ENCODE measurements at places on chromosomes 1 and 21.

DNA sequence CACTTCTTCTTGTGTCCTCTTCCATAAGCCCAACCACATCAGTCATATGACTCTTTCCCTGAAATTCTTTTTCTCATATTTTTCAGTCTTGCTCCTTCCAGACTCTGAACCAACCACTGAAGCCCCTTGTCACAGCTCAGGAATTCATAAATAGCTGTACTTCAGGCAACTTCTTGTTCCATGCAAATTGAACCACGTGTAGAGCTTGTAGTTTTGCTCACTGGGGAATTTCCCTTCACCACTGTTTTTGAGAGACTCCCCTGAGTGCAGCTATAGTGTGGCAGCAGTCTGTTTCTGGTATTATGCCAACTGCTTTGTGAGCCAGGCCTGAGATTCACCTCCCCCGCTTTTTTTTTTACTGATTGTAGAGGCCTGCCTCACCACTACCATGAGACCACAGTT is 150.3 kb upstream of the SPAG17 start:
- DNase-seq: no peak

DNA sequence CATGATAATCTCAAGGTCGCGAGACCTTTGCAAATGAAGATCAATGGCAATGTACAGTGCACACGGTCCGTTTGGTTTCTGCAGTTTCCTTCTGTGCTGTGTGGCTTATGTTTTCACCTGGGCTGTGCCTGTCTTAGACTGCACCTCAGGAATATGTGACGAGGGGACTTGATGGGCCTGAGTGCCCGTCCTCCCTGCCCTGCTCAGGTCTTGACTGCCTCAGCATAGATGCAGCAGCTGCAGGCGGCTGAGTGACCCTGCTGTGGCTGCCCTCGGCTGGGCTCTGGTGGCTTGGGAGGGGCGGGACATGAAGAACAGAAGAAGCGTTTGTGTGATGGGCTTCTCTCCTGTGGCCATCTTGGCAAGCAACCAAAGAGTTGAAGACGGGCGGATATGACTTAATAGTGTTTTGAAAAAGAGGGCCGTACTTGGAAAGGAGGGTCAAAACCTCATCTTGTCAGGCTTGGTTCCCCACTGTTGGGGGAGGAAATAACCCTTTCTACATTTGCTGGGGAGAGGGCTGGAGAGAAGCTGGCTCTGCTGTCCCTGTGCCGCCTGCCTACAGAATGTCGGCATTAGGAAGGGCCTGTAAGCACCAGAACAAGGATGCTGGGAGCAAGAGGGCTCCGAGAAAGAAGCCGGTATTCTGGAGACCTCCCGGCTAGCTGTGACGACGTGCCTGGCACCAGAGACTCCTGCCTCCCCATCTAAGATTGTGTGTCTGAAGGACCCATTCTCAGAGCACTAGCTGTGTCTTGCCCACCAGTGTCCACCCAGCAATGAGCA is 7.1 kb downstream of the MYBPHL start:
- DNase-seq: no peak

DNA sequence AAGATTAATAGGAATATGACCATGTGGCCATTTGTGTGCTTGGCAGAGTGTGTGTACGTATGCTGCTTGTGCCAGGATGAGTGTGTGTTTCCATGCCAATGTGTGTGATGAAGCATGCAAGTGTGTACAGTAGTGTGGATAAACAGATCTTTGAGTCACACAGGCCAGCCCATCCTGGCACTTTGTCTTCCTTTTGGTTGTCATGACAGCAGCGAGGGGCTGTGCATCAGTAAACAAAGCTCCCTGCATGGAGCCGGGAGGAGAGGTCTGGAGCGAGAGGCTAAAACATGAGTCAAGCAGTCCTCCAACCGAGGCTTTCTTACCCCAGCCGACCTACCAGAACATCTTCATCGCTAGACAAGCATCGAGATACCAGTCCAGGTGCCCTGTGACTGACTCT is 221.2 kb downstream of the CACNA1E start:
- DNase-seq: no peak

DNA sequence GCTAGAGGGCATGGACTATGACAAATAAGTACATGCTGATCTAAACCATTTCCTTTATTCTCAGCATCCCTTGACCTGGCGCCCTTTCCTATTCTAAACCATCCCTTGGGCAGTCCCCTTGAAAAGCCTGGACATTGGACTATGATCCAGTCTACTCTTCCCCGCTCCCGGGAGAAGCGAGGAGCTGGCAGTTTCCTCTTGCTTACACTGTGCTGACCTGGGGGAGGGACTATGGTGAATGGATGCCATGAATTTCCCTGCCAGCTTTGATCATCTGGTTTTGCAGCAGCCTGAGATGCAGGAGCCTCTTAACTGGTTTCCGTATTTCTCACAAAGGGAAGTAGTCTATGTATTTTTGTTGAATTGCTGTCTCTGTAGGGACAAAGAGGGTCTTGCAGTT is 121.7 kb downstream of the KIF26B start:
- no peak for DNase-seq

GRCh38 chr1:203178821-203179666 is 3.4 kb upstream of the MYBPH start:
- DNase-seq: no peak

DNA sequence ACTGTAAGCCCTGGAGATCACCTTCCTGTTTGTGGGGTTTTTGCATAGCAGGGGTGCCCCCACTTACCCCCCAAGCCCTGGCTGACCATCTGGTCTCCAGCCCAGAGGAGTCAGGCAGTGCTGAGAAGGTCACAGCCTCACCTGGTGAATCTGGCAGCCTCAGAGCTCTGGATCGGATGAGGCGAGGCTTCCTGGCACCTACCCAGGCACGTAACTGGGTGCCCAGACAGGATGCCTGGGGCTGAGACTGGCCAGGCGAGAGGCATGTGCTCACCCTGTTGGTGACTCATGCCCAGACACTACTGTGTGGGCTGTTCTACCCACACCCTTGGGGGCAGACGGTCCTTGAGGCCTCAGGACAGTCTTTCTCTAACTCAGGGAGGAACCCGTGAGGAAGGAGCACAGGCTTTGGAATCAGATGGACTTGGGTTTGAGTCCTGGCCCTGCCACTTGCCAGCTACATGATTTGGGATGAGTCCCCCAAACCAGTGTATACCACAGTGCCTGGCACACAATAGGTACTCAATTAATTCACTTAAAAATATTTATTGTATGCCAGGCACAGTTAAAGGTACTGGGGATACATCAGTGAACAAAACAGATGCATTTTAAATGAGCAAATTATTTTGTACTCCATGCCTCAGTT is 15.1 kb upstream of the PADI3 start:
- peak; percentile 14 for DNase-seq

- DNase-seq: no peak
Observed at GRCh38 chr21:36156815-36157670, at the start of gene DOP1B. Gene DOP1B, plus strand, starts transcription at chr21:36156824. Its CDS starts 7,910 bp downstream, at chr21:36164734.

DNA sequence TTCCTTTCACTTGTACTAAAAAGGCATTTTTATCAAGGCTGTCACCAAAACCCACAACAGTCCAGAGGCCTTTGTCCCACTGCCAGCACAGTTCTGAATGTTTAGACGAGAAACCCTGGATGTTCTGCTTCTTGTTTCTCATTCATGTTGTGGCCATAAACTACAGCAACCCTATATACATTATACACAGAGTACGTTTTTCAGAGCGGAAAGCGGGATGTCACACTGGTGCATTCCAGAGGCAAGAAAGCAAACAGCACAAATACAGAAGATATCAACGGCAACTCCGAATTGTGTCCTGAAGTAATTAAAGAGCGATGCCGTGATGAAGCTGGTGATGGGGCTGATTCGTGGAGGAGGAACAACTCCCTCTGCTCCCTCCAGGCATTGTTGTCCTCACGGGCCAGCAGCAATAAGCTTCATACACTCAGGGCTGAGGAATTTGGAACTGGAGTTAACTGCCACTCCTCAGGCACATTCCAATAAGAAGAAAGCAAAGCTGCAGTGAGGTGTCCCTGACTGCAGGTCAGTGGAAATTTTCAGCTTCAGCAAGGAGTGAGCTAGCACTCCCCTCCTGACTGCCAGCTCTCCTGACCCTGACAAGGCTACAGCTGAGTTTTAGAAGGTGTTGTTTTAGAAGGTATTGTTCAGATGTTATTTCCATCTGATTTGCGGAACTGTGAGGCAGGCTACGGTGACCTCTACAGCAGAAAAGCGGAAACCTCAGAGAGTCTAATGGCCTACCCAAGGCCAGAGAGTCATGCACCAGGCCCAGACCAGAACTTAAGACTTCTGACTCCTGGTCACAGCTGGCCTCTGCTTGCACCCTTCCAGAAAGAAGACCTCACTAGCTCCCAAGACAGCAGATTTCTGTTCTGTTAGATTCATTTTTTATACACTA is 149.0 kb downstream of the TGFBR3 start:
- no peak for DNase-seq

- no peak for DNase-seq
Observed at GRCh38 chr21:40976198-40977109, 129.5 kb upstream of the DSCAM start.

DNA sequence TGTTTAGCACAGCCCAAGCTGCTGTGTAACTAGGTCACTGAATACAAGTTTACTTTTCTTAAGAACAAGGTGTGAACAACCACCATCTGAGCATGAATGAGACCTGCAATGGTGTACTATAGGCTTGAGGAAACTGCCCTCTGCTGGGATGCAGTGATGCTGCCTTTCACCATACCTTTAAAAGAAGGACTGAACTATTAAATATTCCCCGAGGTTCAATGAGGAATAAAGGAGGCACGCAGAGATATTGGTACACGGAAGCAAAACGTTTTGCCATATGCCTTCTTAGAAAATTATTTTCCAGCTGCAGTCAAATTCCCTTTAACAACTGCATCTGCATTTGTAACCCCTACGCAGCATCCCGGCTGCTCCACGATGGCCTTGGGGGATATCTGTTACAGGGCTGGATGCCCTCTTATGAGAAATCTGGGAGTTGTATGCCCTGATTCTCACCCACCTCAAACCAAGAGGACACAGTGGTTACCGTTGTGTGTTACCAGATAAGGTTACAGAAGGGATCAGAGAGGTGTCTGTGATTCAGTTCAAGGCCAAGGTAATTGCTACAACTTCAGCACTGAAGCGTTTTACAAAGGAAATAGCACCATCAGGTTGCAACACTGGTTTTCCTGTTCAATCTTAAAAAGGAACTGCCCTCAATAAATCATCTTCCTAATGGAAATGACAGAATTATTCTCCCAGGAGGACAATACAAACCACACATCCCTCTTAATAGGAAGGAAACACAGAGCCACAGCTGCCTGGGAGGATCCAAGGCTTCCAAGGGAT is 470.5 kb downstream of the LTN1 start:
- no peak for DNase-seq

DNA sequence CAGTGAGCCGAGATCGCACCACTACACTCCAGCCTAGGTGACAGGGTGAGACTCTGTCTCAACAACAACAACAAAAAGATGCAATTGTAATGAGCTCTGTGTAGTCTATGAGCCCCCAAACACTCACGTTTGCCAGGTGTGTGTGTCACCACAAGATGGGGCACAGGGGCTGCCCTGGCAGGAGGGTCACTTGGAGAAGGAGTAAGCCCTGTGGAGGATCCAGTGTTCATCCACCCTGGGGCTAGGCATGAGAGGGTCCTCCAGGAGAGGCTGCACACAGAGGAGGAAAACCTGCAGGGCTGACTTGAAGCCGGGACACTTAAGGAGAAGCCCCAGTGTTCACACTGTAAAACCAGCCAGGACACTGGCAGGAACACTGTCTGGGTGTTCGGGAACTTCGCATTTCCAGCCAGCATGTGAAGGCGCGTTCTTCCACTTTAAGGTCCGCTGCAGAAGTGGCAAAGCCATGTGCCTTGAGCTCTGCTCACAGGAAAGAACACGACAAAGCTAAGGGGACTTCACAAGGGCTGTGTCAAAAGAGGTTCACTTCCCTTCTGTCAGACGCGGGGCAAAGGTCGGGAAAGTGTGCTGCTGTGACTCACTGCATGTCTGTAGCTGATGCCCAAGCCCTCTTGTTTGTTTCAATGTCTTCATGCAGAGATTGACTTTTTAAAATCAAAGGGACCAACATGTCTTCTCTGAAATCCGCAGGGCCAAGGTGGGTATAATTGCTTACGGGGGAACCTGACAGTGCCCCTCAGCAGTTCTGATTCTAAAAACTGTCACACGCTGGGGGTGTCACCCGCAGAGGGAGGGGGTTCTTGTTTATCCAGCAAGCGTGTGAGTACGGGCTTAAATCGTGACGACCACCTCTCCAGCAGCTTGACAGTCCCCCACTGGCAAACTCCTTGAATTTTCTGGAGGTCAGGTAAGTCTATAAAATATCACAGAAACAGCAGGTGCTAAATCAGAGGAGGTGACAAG is 102.8 kb downstream of the RIPK4 start:
- DNase-seq: no peak

DNA sequence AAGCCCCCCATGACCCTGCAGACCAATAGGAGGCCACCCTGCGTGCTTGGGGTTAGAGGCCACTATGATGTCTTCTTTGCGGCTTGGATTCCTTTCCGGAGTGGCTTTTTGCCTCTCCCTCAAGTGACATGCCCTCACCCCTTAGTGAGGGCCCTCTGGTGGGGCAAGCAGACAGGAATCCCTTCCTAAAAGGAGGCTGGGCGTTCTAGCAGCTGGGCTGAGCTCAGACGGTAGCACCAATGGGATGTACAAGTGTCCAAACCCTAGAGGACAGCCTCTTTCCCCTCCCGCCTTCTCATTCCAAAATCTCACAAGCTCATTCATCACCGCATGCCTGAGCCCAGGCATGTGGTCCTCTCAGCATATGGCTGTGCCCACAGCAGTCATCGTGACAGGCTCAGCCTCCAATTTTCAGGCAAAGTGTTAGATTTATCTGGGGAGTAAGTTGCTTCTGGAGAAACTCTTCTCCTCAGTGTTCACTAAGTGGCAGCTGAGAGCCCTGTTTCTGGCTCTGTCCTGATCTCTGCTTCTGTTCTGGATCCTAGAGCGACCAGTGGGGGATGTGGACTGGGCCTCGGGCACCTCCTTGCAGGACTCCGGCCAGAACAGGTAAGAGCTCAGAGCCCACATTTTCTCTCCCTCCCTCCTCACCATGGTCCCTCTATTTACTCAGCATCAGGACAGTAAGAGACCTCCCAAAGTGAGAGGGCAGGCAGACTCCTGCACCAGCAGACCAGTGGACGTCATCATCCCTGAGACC is 4.8 kb downstream of the KIAA1614 start:
- no peak for DNase-seq

- no peak for DNase-seq
Observed at GRCh38 chr1:175600721-175601440, 142.5 kb downstream of the TNR start.

GRCh38 chr1:100538913-100539835 is 1.2 kb downstream of the GPR88 start:
- no peak for DNase-seq

GRCh38 chr1:101293461-101294051 is 56.7 kb downstream of the S1PR1 start:
- no peak for DNase-seq

DNA sequence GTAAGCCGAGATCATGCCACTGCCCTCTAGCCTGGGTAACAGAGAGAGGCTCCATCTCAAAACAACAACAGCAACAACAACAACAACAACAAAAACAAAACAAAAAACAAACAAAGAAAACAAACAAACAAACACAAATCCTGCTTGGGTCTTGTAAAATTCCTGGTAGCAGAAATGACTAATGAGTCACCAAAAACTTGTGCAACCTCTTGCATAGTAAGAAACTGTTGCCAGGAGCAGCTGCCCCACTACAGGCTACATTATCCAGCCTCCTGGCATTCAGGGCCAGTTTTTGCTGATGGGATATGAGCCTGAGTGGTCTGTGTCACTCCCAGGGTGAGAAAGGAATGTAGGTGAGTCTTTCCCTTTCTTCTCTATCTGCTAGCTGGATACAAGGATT is 245.4 kb downstream of the TNR start:
- no peak for DNase-seq

Measured in LNCaP clone FGC (cell line).